ENCODE measurements at places on chromosomes 3 and 15.

DNA sequence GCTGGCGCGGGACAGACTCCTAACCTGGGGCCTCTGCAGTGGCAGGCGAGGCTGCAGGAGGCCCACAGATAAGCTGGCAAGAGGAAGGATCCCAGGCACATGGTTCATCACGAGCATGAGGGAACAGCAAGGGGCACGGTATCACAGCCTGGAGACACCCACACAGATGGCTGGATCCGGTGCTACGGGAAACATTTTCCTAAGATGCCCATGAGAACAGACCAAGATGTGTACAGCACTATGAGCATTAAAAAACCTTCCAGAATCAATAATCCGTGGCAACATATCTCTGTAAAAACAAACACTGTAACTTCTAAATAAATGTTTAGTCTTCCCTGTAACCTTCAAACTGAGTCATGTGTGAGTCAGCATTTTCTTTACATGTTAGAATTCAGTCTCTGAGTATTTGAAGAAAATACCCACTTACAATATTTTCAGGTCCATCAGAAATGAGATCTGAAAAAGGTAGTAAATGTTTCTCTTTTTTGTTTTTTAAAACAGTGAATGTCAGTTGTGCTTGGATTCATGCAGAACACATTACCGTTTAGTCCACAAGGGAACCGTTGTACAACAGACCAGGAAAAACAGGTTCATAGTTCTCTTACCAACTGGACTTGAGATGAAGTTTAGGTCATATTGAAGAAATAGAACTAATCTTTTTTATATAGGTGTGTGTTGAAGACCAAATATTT is 75.9 kb downstream of the BOC start:
- DNase-seq, result no peak

GRCh38 chr3:52181543-52181942 is 16.4 kb upstream of the ALAS1 start:
- DNase-seq, result no peak

- no peak for DNase-seq
These were observed 94.7 kb downstream of the CCNL1 start for GRCh38 chr3:157065201-157065600.

DNA sequence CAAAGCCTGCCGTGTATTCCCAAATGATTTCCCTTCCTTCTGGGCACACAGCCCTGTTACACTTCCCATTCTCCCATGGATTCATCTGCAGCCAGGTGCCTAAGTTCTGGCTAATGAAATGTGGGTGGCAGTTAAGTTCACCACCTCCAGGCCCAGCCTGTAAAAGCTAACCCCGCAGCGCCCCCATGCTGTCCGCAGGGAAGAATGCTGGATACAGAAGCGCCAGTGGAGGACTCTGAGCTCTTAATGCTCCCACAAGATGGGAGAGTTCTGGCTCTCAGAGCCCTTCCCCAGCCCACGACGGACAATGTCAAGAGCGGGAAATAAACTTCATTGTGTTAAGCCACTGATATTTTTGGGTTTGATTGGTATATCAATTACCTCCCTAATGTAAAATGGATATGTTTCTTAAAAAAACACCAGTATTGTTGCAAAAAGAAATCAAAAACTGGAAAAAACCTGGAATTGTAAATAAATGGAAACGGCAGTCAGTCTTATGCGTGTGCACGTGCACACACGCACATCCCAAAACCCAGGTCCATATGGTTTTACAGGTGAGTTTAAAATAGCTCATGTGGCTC is 37.7 kb upstream of the FGD5 start:
- no peak for DNase-seq

DNA sequence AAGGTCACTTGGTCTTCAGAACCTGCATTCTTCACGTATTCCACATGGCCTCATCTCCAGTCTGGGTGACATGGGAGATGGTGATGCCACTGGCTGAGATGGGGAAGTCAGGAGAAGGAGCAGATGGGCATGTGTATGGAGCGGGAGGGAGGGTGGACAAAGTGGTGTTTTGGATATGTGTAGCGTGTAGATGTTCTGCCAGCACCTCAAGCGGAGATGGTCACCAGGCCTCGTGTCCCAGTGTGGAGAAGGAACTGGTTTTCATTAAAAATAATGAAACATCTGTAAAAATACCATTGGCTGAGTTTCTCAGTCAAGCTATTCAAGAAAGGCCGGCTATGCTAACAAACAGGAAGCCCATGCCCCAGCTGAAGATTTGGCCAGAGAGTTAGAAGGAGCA is 26.2 kb downstream of the LARP6 start:
- DNase-seq, result no peak

- DNase-seq, result no peak
These were observed 10.3 kb downstream of the CCDC54 start for GRCh38 chr3:107387555-107387954.

DNA sequence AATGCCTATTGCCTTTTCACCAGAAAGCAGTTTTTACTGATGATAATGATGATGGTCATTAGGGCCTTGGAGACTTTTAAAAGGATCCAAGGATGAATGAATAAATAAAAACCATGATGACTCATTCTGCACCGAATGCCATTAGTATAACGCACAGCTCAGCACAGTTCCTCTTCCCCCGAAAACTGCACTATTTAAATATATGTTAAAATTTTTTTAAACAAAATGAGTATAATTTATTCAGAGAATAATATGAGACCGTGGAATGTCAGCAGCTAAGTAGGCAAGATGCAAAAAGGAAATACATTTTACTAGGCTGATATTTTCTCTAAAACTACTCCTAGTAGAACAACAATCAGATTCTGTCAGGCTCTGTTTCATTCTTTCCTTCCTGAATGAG is 83.4 kb upstream of the NANOGP8 start:
- DNase-seq, result no peak

- no peak for DNase-seq
These were observed 105.4 kb downstream of the FGF12 start for GRCh38 chr3:192621909-192622308.

GRCh38 chr3:141845407-141846049 is 30.9 kb upstream of the ATP1B3 start:
- DNase-seq, result peak; percentile 7

DNA sequence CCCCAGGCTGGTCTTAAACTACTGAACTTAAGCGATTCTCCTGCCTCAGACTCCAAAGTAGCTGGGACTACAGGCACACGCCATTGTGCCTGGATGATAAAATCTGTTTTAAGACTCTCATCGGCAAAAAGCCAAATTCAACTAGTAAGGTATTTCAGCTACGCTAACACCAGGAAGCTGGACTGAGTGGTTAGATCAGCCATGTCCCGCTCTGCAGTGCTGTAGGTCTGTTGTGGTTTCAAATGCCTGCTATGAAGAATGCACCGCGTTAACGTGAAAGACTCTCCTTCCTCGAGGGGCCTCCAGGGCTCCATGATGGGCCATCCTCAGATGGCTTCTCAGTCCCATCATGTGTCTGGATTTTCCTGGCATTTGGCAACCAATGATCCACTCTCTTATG is 70.2 kb downstream of the PCOLCE2 start:
- no peak for DNase-seq

GRCh38 chr3:106619-107018 is 89.9 kb upstream of the CHL1 start:
- no peak for DNase-seq

DNA sequence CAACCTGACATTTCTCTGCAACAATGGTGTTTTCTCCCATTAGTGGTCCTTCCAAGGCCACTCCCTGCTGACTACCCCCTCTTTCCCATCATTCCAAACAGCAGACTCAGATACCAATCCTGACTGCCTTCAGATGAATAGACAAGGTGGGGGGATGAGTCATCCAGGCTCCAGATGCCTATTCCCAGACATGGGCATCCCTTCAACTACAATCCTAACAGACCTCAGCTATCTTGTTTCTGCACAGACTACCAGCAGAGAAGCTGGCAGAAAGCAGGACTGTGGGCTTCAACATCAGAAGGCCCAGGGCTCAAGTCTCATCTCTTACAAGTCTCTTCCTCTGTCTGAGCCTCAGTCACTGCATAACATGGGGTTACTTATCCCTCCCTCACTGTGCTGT is 2.2 kb downstream of the RBP1 start:
- DNase-seq, result no peak

DNA sequence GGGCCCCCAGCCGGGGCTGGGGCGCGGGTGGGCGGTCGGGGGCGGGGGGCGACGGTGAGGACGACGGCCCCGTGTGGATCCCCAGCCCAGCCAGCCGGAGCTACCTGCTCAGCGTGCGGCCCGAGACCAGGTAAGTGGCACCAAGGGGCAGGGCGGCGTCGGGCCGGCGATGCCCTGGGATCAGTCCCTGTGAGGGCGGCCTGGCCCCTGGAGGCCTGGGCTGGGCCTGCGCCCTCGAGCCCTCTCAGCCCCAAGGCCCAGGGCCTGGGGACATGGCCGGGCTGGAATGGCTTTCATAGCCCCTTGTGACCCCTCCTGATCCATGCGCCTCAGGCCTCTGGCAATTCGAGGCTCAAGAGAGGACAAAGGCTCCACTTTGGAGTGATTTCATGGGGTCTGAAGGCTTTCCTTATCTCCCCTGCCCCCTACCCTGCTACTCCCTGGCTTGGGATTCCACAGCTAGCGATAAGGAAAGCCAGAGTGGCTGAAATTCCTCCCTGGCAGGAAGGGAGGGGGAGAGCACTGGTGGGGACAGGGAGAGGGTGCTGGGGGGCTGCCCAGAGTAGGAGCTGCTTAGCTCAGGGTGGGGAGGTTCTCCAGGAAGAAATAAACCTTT is 418 bp downstream of the ALPK3 start:
- no peak for DNase-seq

DNA sequence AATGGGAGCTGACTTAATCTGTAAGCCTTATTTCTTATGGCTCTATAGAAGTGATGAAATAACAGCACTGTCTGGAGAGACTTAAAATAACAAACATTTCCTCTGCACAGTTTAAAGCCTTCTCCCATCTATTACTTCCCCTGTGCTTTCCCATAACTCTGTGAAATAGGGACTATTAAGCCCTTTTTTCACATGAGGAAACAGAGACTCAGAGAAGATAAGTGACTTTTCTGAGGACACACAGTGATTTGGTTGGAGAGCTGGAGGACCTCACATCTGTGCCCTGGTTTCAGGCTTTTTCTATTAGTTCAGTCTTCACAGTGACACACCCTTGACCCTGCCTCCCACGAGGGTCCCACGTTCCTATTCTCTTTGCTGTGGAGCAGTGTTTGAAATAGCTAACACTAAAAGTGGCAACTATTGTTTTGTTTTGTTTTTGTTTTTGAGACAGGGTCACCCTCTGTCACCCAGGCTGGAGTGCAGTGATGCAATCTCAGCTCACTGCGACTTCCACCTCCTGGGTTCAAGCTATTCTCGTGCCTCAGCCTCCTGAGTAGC is 82.9 kb downstream of the ST6GAL1 start:
- DNase-seq, result no peak

DNA sequence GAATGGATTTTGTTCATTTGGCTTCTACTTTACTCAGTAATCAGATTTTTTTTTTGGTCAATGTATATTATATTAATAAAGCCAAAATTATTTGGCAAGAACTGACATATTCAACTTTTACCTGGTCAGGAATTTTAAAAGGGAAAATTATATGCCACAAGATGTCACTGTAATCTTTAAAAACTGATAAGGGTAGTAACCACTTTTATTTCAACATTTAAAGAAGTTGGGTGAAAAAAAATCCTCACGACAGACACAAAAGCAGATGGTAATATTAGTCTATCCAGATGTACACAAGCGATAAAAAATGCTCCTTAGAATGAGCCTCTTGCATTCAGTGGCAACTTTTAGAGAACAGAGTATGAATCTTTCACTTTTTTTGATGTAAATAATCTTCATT is 101.9 kb downstream of the SERPINI1 start:
- no peak for DNase-seq

DNA sequence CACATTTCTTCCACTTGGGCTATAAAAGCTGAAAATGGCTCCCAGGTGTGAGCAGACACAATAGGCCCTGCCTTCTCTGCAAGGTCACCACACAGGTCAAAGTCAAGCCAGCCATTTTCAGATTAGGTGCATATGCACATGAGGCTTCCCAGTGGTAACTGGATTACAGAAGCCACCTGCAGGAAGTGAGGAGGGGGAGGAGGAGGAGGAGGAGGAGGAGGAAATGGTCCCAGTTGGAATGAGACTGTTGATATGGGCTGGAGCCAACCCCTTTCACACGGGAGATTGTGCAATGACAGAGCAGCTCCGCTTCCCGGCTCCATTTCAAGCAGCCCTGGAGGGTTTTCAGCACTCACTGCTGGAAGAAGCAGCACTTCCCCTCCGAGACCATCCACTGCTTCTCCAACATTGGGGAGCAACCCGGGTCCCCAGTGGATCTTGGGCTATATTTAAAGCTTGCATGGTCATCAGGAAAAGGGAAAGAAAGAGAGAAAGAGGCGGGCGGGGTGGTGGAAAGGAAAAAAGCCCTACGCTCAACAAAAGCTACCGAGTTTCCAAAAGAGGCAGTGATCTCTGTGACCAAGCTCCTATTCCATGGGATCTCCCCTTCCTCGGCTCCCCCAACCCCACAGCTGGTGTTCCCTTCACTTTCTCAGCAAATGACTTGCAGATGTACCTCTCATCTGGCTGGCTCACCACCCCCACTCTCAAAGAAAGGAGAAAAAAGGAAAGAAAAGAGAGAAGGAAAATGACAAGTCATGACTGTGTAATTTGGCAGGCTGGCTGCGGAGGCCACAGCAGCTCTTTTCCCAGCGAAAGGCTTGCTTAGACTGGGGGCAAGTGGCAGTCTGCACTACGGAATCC is 58.3 kb downstream of the LRIG1 start:
- DNase-seq, result no peak

- no peak for DNase-seq
These were observed 181.3 kb upstream of the THBS1 start for GRCh38 chr15:39399600-39399999.

DNA sequence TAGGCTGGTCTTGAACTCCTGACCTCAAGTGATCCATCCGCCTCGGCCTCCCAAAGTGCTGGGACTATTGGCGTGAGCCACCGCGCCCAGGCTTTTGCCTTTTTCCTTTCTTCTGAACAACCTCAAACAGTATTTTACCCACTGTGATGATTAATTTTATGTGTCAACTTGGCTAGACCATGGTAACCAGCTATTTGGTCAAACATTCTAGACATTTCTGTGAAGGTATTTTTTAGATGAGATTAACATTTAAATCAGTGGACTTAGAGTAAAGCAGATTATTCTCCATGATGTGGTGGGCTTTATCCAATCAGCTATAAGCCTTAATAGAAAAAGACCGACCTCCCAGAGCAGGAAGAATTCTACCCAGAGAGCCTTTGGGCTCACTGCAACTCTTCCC is 6.0 kb downstream of the SPATA12 start:
- DNase-seq, result no peak

All from stimulated activated CD8-positive, alpha-beta memory T cell treated with anti-CD3 and anti-CD28 coated beads, Interleukin-2, amount 100 ng/mL, for 1 hour (primary cell).